ENCODE measurements at places on chromosomes 12 and 14.

DNA sequence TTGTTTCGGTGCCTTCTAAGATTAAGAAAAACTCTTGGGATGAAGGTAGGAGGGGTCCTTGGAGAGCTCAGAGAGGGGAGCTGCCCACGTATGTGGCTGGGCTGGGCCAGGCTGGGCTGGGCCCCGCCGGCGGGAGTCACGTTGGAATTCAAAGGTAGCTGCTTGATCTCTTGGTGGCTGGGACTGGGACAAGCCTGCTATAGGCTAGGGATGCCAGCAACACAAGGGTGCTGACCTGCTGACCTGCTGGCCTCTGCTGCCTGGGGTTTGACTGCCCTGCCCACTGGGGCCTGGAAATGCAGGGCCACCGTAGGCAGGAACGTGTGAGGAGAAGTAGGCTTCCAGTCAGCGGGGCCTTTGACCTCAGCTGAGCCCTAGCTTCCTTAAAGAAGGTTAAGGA is 52.8 kb upstream of the GTF2A1 start:
- no peak for DNase-seq

- DNase-seq, result no peak
Observed at GRCh38 chr14:96162741-96163140, 41.9 kb upstream of the BDKRB2 start.

DNA sequence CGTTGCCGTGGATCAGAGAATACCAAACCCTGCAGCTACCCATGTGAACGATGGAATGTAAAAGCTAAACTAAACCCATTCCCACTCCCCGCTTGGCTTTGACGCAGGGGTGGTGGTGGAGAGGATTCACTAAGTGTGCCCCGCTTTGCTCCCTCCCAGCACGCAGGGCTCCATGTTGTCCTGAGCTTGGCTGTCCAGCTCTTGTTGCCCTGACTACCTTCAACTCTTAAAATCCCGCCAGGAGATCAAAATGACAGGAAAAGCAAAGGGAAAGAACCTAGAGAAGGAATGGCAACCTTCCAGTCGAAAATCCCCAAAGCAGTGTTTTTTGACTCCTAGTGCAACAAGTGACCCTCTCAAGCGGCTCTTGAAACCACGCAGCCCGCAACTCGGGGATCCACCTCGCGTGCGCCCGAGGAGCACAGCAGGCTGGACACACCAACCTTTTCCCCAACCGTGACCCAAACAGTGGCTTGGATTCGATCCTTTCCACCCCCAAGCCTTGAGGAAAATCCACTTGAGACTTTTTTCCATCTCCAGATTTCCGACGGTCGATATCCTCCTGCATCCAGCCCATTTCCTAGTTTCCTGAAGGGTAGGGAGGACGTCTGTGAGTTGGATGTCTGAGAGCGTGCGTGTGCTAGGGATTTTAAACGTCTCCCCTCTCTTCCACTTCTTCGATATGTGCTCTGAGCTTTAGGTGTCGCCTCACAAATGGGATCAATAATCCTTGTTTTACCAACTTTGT is 1.4 kb downstream of the SYT10 start:
- DNase-seq, result no peak

- no peak for DNase-seq
Observed at GRCh38 chr12:128811806-128812205, 12.0 kb downstream of the SLC15A4 start.

DNA sequence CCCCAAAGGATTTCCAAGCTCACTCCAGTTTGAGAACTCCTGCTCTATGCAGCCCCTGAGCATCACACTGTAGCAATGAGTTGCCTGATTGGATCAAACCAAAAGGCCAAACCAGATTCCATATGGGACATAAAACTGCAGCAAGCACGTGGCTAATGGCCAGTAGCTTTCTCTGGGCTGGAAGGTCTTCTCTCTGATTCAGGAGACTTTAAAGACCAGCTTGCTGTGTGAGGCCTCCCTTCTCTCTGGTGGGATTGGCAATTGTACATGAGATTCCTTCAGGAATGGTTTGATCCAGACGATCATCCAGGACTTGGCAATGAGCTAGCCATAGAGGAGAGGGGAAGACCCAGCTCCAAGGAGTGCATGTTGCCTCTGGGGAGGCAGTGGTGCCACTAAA is 50.2 kb downstream of the WSCD2 start:
- no peak for DNase-seq

DNA sequence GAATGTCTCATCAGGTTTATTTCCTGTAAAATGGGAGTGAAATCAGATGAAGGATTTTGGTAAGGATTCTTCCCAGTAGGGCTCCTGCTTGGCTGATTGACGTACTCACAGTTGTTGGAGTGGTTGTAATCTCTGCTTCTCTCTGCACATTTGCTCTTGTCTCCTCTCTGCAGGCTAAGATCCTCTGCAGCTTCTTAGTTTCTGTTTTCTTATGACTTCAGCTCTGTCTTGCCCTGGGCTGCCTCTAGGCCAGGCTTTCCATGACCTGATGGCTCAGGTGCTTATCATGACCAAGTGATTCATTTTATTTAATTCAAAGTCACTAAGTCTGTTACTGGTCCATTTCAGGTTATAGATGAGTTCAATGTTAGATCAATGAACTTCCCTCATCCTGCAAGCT is 394.5 kb upstream of the DDHD1 start:
- no peak for DNase-seq
